Suprapubic skin (tissue), 4 donors: ENCODE measurements at places on chromosomes 2 and 18.

- DNase-seq, result no peak
These were observed 87.9 kb downstream of the CNTNAP5 start for GRCh38 chr2:124112966-124113365.

GRCh38 chr2:46800625-46801349 lies 114.8 kb downstream of the MCFD2 start:
- no peak for DNase-seq

- no peak for DNase-seq
These were observed 530.3 kb upstream of the MEX3C start for GRCh38 chr18:51727780-51728179.

DNA sequence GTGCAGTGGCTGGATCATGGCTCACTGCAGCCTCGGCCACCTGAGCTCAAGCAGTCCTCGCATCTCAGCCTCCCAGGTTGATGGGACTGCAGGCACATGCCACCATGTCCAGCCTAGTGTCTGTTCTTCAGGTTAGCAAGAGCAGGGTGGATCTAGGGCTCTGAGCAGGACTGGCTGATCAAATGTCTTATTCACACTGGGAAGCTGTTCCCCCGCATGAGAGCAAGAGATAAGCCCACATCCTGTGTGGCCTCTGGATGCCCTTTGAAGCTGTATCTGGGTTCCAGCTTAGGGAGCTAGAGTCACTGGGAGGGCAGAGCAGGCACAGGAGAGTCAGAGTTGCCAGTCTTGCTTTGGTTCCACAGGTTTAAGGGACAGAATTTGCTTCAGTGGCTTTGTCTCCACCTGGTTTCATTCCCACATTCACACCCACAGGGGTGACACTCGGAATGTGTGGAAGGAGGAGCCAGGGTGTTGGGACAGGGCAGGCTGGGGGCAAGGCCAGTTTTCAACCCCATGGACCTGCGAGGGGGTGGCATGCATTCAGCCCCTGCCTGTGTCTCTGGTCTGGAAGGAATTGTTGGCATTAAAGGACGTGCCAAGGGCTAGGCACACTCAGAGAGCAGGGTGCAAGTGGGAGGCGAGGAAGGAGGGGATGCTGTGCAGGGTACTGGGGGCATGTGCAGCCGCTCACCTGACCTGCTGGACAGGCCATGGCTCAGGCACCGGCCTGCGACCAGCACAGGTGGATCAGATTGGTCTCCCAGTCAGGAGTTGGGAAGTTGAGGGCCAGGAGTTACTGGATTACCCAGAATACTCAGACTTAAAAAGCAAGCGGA lies 24.5 kb downstream of the PTPN18 start:
- no peak for DNase-seq

GRCh38 chr2:233817361-233817911 lies 36.9 kb downstream of the HJURP start:
- peak; percentile 42 for DNase-seq

- DNase-seq, result no peak
These were observed 108.8 kb downstream of the MTCL1 start for GRCh38 chr18:8814206-8814605.
